NCI-H2107 (cell line): ENCODE measurements at places on chromosomes 7 and 10.

GRCh38 chr7:132105096-132105495 is 471.2 kb downstream of the PLXNA4 start:
- no peak for DNase-seq

GRCh38 chr7:117648203-117648866 is 168.5 kb downstream of the CFTR start:
- no peak for DNase-seq

- DNase-seq = no peak
Measured at GRCh38 chr7:43905209-43905946, 1.0 kb downstream of the URGCP start.

DNA sequence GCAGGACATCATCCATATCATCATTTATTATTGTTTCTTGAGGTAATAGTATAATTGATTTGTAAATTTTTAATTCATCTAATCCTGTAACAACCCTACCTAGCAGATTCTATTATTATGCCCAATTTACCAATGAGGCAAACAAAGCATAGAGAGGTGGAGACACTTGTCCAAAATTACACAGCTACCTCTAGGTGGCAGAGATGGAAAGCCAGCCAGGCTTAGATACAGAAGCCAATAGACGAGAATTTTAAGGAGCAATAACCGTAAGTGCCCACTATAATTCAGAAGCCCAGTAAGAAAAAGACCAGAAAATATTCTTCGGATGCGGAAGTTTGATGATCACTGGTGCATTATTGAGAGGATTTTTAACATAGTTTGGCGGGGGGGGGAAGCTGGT is 54.0 kb downstream of the ANK3 start:
- DNase-seq = no peak

- no peak for DNase-seq
Measured at GRCh38 chr7:70710011-70710480, 421.9 kb upstream of the GALNT17 start.

DNA sequence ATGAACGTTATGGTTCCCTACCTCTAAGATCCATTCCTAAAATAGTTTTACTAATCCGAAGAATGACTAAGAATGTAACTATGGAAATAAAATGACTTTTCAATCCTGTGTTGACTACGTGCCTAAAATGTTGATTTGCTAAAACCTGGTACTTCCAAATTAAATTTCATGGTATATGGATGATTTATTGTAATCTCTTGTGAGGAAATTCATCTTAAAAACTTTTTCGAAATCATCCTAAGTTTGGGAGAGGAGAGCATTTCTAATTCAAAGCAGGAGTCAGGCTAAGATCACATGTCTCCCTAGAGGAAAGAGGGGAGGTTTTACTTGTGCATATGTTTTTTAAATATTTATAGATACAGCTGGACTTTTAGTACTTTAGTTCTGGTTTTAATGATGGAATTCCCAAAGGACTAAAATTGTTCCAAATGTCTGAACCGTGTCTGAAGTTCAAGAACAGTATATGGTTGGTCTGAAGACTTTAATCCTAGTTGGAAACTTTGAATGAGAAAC is 483.9 kb downstream of the AUTS2 start:
- DNase-seq = no peak

- no peak for DNase-seq
Measured at GRCh38 chr7:129989466-129989865, 36.7 kb upstream of the UBE2H start.

- DNase-seq = no peak
Measured at GRCh38 chr7:95322396-95322795, 1.9 kb downstream of the PON1 start.

DNA sequence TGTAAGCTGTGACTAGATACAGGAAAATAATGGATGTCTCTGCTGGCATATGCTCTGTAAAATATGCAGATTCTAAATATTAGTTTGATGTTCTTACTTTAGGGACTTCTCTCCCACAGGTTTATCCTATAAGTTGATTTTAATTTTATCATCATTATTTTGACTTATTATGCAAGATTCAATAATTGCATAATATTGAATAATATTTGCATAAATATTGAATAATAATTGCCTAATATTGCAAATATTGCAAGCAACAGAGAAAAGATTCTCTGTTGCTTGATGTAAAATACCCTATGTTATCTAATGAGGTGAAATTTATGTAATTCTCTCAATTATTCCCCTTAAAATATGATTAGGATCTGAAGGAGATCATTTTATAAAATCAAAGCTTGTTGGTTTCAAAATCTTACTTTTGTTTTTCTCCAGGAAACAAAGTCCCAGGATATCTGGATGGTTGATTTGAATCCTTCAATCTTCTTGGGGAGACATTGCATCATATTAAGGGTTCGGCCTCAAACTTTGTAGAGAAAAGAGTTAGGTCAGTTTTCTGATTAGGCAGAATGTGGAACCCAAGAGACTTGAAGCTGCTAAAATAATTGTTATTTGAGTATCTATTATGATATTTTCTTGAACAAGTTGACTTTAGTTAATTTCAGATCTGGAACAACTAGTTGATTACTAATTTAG is 92.8 kb upstream of the MTPN start:
- DNase-seq = no peak

DNA sequence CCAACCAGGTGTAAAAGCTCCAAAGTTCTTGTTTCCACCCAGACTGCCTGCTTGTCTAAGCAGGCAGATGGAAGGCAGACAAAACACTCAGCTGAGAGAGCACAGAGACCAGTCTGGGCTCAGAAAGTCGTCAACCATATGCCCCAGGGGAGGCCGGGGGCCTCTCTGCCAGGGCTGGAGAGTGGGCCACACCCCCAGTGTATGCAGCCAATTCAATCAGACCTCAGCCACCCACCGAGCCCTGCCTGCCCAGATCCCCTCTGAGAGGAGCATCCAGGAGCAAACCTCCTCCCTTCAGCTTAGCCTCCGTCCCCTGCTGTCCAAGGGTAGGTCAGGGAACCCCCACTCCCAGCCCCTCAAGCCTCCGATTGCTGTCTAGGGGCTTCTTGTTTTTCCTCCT is 196.3 kb downstream of the LSM5 start:
- DNase-seq = no peak

GRCh38 chr10:61399406-61399805 is 53.8 kb downstream of the TMEM26 start:
- DNase-seq = no peak

DNA sequence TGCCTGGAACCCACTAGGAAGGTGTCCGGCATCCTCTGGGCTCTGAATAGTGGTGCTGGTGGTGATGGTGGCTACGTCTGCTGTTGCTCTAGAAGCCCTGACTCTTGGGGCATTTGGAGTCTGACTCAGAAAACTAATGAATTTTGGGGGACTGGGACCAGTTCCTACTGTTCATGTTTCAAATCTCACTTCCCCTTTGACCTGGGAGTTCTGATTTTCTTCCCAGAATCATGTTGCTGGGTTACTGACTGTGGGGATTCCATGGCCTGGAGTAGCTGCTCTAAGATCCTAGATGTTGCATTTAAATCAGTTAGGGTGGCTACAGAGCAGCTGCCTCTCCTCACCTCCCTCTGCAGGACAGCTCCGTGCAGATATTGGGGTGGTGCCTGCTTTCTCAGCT is 3.2 kb downstream of the TSPAN33 start:
- no peak for DNase-seq

DNA sequence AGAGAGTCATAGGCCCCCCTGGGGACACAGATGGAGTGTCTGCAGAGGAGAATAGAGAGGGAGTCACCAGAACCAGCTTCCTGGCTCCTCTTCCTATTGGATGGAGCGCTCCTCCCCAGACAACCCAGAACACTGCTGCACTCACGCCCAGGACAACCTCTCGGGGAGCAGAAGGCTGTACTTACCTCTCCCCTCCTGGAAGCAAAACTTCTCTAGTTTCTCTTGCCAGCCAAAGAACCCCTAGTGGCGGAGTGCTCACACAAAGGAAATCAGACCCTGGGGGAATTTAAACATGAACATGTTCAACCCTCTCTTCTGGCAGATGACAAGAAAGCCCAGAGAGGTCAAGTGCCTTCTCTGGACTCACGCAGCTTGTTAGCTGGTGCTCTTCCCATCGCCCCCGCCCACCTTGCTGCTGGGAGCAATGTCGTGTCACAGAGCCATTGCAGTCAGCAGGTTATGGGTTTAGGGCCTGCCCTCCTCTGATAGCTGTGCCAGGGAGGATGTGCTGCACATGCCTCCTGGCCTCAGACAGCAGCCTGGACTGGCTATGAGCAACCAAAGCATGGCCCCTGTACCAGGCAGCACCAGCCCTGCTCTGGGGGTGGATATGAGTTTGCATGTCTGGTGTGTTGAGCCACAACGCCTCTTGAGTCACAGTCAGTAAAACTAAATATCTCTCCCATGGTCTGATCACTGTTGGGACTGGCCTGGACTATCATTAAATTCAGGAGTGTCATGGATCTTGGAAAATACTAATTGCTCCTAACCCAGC is 84.4 kb downstream of the SLIT1 start:
- DNase-seq = no peak

- no peak for DNase-seq
Measured at GRCh38 chr10:14146025-14146424, 184.7 kb downstream of the FRMD4A start.

DNA sequence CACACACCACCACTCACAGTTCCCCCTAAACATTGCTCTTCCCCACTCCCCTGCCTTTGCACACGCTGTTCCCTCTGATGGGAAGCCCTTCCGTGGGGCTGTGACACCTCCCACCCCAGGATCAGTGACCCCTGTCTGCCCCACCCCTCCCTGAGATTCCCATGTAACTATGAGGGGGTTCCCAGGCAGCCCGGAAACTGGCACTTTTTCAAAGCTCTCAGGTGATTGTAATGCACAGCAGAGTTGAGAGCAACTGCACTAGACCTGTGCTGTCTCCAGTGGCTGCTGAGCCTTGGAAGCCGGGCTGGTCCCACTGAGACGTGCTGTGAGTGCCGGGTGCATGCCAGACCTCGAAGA is 29.8 kb downstream of the GPRIN2 start:
- no peak for DNase-seq

DNA sequence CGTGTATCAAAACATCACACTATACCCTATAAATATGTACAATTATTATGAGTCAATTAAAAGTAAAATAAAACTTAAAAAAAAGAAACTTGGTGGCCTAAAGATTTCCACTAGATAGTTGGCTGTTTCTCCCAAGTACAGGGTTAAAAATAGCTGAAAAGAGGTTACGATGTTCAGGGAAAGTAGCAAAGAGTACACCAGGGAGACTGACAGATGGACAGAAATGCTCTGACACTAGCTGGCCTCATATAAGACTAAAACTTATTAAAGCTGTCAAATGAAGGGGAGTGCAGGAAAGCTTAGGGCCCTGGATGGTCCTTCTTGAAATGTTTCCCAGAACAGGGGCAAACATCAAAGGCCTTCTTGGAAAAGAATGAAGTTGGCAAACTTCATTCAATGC is 51.3 kb downstream of the TCAF1 start:
- no peak for DNase-seq

DNA sequence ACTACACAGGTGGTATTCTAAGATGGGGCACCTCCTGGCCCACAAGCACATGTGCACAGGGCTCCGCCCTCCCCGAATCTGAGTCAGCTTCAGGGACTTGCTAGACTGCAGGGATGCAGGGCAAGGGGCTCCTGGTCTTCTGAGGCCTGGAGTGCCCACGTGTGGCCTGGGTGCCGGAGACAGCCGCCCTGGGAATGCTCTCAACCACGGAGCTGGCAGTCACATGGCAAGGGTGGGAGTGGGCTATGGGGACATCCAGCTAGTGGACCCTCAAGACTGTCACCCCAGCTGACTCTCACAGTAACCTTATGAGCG is 42.7 kb downstream of the CFAP46 start:
- DNase-seq = no peak

- no peak for DNase-seq
Measured at GRCh38 chr10:90930070-90930837, 9.4 kb upstream of the ANKRD1 start.

- no peak for DNase-seq
Measured at GRCh38 chr10:103550229-103550628, 56.7 kb downstream of the NEURL1 start.

GRCh38 chr10:85284778-85285770 is 956.7 kb downstream of the CCSER2 start:
- no peak for DNase-seq

DNA sequence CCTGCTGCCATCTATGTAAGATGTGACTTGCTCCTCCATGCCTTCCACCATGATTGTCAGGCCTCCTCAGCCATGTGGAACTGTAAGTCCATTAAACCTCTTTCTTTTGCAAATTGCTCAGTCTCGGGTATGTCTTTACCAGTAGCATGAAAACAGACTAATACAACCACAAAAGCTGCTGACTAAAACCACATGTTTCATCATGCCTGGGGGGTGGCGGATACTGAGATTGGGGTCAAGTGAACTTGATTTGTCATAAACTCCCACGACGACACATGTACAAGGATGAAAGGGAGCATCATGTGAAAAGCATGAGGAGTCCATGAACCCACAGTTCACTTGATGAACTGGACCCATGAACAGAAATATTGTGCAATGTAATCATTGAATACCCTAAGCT is 134.9 kb upstream of the ANK3 start:
- no peak for DNase-seq

- DNase-seq = no peak
Measured at GRCh38 chr7:155805826-155806095, 6.5 kb downstream of the SHH start.

DNA sequence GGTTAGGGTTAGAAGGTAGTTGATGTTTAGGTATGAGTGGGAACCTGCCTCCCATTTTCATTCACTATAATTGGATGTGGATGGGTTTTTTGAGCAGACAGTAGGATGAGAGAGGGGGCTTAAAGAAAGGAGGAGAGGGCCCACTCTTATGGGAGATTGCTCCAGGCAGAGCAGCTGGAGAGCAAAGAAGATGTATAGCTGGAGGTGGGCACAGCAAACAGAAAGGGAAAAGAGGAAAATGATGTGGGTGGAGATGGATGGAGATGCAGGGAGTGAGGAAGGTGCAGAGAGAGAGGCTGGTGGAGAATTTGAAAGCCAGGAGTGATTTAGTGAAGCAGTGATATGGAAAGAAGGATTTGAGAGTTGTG is 29.9 kb downstream of the LSMEM1 start:
- DNase-seq = no peak

DNA sequence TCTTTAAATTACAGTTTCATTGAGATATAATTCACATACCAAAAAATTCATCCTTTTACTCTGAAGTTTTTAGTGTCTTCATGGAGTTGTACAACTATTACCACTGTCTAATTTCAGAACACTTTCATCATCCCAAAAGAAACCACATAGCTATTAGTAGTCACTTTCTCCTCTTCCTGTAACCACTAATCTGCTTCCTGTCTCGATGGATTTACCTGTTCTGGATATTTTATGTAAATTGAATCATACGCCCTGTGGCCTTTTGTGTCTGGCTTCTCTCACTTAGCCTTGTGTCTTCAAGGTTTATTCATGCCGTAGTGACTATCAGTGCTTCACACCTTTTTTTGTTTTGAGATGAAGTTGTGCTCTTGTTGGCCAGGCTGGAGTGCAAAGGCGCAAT is 135.5 kb downstream of the DOCK1 start:
- DNase-seq = no peak
